ENCODE measurements at places on chromosomes 2 and 18.

GRCh38 chr18:23279931-23280330 lies 144.6 kb downstream of the CABLES1 start:
- DNase-seq = no peak

DNA sequence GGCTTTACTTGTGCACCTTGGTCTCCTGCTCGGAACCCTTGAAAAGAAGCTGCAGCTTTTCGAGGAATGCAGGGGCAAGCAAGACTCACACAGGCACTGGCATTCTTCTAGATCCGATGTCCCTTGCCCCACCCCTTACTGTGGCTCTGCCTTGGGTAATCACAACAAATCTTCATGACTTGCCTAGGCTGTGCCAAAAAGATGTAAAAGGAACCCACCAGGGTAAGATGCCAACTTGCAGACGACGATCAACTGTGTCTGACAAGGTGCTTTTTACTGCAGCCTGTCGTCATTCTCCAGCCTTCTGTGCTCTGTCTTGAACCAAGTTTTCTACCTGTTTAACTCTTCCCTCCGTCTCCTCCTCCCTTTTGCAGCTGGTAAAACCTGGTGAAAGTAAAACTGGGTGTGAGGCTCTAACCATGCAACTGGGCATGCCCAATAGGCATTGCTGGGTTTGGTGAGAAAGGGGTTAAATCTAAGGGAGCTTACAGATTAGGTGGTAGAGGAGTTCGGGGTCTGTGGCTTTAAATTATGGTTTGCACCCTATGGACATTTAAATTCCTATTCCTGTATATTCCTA lies 909 bp upstream of the NRXN1 start:
- DNase-seq = no peak

- DNase-seq = peak; percentile 85
These were observed 3.1 kb upstream of the KYNU start for GRCh38 chr2:142874293-142874814.

- DNase-seq = peak; percentile 19
These were observed 55.7 kb downstream of the RAB27B start for GRCh38 chr18:54883816-54884604.

- no peak for DNase-seq
These were observed 3.6 kb upstream of the LCT start for GRCh38 chr2:135840601-135841000.

DNA sequence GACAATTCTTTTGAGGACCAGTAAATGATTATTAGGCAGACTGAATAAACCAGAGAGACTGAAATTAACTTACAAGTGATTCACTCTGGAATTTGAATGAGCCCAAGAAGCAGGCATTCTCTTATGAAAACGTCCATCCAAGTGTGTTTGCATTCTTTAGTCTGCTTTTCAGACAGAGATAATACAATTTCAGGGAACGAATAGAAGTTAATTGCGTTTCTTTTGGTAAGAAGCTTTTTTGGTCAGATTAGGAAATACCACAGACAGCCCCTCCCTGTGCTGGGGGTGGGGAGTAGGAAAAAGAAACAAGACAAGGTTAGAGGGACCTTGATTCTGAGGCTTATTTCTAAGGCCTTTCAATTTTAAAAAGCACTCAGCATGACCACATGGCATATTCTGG lies 874.4 kb downstream of the SUCLG1 start:
- DNase-seq = peak; percentile 88

All from fibroblast of skin of abdomen (primary cell).